ENCODE measurements at places on chromosomes 7 and 10.

DNA sequence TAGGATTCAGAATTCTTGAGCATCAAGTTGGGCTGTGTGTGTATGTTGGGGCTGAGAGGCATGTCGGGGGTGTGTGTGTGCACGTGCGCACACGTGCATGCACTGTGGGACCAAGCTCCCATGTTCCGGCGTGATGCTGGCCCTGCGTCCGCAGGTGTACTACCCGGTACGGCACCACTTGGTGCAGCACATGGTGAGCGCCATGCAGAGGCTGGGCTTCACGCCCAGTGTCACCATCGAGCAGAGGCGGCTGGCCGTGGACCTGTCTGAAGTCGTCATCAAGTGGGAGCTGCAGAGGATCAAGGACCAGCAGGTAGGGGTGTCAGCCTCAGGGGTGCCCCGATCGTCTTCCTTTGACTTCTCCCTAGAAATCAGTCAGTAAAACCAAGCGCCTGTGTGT, 77.7 kb downstream of the TRRAP start:
- DNase-seq: no peak

DNA sequence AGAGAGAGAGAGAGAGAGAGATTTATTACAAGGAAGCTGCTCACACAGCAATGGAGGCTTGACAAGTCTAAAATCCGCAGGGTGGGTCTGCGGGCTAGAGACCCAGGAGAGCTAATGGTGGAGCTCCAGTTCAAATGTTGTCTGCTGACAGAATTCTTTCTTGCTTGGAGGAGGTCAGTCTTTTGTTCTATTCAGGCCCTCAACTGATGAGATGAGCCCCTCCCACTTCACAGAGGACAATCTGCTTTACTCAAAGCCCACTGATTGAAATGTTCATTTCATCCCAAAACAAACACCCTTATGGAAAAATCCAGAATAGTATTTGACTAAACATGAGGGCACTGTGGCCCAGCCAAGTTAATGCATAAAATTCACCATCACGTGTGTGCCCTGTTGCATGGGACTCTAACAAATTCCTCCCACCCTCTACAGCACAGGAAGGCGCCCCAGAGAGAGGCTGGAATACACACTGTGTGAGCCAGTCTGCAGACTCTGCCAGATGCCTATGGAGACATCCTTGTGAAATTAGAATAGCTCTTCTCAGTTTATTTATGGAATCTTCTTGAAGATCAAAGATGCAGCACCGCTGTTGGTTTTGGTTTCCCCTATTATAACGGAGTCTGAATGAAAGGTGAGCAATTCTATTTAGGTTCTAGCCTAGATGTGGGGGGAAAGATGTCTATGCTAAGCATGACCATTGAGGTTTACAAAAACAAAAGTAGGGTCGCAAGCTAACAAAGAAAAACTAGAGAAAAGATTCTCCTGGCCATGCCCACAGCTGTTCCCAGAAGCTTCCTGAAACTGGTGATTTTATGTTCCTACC, 123.0 kb upstream of the SFMBT2 start:
- no peak for DNase-seq

- no peak for DNase-seq
Observed at GRCh38 chr7:10718768-10719167, 254.9 kb upstream of the PHF14 start.

DNA sequence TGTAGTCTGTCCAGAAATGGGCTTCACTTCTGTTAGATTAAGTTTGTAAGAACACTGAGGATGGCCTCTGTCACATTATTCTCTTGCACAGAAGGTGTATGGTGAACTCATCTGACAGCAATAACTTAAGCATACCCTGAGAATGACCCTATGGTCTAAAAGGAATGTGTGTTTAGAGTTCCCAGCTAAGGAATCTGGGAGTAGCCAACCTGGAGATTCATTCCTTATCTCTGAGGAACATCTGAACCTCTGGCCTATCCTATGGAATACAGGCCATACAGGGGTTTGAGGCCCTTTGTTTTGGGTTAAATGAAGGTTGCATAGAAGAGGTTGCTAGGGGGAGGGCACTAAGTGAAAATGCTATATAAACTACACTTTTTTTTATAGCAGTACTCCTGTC, 41.4 kb downstream of the LAMB4 start:
- no peak for DNase-seq

- no peak for DNase-seq
Observed at GRCh38 chr10:22700489-22700888, 13.9 kb downstream of the PIP4K2A start.

GRCh38 chr10:109972372-109973001, 35.3 kb upstream of the ADD3 start:
- no peak for DNase-seq

- DNase-seq: no peak
Observed at GRCh38 chr7:5083311-5083711, 37.7 kb downstream of the RBAK start.

DNA sequence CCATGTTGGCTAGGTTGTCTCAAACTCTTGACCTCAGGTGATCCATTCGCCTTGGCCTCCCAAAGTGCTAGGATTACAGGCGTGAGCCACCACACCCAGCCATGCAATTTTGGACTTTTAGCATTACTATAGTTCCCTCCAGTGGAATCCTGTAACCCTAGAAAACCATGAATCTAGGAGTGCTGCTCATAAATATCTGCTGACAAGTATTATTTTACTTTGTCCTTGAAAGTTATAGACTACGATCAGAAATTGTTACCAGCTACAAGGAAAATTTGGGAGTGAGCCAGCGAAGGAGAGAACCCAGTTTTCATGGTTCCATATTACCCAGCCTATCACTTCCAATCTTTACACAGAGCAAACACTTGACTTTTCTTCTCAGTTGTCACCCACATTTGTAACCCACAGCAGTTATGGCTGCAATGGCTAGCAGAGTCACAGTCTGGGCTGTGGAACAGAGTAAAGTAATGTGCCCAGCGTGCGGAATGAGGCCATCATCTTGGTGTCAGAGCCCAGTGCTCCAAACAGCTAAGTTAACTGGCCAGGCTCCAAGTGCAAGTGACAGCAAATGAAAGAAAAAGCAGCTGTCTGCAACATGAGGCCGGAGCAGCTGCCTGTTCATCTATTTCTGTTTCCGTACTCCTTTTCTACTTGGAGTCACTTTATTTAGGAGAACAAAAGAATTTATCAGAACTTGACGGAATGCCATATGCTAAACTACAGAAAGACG, 29.9 kb downstream of the ZC3HC1 start:
- peak; percentile 73 for DNase-seq

GRCh38 chr7:133983685-133984419, 143.3 kb upstream of the LRGUK start:
- peak; percentile 35 for DNase-seq

GRCh38 chr10:97656777-97657176, 16.3 kb downstream of the PI4K2A start:
- no peak for DNase-seq

GRCh38 chr7:6379886-6380285, 67.9 kb downstream of the DAGLB start:
- DNase-seq: no peak

GRCh38 chr7:33579673-33579960, 325.7 kb upstream of the BMPER start:
- no peak for DNase-seq

DNA sequence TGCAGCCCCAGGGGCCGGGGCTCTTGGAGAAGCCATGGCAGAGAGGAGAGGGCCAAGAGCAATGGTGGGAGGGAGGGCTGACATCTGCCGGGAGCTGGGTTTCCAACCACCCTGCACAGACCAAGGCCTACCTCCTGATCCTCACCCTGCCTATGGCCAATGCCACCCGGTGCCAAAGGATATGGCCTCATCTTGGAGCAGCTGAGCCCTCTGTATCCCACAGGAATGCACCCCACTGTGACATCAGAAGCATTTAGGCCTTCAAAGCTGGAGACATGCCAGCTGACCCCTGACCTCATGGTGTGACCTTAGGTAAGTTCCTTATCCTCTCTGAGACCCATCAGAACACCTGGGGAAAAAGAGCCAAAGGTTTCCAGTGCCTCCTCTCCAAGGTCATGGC, 113.6 kb upstream of the ZMIZ1 start:
- DNase-seq: no peak

GRCh38 chr7:93882468-93882867, 8.1 kb downstream of the TFPI2 start:
- DNase-seq: no peak

DNA sequence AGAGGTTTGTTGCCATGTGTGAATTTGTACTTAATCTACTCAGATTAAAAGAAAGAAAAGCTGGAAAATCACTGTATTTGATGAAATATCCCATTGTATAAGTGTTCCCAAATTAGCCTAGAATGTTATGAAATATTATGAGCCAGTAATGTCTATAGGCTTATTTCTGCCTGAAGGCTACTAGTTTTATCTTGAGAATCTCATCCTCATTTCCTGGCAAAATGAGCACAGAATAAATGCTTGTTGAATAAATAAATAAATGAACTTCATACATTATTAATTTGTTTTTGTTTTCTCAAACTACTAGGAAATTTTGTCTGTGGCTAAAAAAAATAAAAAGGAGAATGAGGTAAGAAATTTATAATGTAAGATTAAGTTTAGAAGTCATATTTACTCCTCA, 25.5 kb downstream of the HELLS start:
- DNase-seq: no peak

DNA sequence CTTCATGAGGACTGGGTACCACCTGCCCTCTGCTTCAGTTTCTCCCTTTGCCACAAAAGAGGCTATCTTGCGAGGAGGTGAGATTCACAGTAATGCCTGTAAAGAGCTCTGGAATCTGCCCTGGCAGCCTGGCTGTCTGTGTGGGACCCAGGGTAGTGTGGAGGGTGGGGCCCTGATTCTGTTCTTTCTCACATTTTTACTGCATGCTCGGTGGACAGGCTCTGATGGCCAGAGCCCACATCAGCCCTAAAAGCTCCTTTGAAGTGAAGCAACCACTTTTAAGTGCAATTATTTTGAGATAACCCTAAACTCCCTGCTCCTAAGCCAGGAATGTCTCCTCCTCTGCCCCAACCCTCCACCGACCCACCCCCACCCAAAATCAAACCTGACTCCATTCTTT, 92.1 kb upstream of the PODXL start:
- DNase-seq: no peak
